Stimulated activated CD8-positive, alpha-beta memory T cell treated with anti-CD3 and anti-CD28 coated beads, Interleukin-4, amount 100 ng/mL, for 48 hours (primary cell): ENCODE measurements at places on chromosomes 2 and 18.

- DNase-seq: no peak
These were observed 24.1 kb downstream of the ACSL3 start for GRCh38 chr2:222884805-222885424.

GRCh38 chr2:65103013-65103715 lies 26.7 kb downstream of the RAB1A start:
- DNase-seq: no peak

DNA sequence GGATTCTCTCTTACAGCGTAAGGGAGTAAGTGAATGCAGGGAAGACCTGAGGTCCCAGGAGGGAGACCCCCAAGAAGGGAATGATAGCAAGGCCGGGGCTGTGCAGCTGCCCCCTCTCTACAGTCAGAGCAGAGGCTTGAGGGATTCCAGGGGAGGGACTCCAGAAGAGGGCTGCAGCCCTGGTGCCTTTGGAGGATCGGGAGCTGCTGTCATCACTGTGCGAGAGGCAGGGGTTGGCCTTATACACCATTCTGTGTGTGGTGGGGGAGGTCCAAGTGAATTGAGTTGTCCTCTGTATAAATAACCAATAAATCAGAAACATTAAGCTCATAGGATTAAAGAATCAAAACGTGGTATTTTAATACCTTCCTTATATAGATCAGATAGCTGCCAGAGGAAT lies 114.9 kb downstream of the GLI2 start:
- DNase-seq: no peak

- DNase-seq: no peak
These were observed 766.8 kb upstream of the FAM98A start for GRCh38 chr2:34365932-34366331.

- DNase-seq: no peak
These were observed 201.9 kb downstream of the CLIP4 start for GRCh38 chr2:29317077-29317517.

DNA sequence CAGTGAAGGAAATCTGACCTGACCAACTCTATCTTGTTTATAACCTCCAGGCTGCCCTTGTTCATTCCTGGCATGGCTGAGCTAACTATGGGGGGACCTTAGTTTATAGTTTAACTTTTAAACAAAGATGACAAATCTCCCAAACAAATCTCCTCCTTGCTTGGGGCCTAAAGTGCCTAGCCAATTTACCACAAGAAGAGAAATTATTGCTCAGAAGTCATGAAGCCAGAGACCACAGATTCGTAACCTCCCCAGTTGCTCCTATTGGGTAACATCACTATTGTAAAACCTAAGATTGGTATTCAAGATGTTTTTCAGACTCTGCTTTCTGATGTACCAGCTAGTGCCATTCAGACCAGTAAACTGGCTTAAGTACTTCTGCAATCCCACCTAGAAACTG lies 649.4 kb upstream of the SLC8A1 start:
- DNase-seq: no peak

GRCh38 chr2:180690611-180691010 lies 289.8 kb upstream of the UBE2E3 start:
- no peak for DNase-seq

GRCh38 chr18:50870138-50870845 lies 8.6 kb upstream of the ME2 start:
- no peak for DNase-seq

- no peak for DNase-seq
These were observed 122.9 kb downstream of the COPS8 start for GRCh38 chr2:237208373-237209260.

- no peak for DNase-seq
These were observed 704.9 kb downstream of the DCDC2C start for GRCh38 chr2:4408321-4408720.

GRCh38 chr2:24597181-24597870 lies 106.3 kb downstream of the NCOA1 start:
- DNase-seq: no peak

GRCh38 chr18:67023059-67023458 lies 419.2 kb upstream of the CDH19 start:
- no peak for DNase-seq

DNA sequence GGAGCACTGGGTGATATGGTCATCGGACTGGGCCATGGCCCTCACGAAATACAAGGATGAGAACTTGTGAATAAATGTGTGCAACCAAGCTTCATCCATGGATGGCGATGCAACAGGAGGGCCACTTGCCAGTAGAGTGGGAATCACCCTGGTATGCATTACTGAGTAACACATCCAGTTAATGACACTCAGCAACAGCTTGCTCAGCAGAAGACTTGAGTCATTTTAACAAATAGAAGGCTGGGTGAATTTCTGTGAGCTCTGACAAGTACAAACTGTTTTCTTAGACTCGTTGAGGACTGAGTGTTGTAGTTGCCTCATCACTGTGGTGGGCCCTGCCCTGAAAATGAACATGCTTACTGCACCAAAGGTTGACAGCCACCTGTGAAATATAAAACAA lies 221.6 kb downstream of the NCKAP5 start:
- DNase-seq: no peak

DNA sequence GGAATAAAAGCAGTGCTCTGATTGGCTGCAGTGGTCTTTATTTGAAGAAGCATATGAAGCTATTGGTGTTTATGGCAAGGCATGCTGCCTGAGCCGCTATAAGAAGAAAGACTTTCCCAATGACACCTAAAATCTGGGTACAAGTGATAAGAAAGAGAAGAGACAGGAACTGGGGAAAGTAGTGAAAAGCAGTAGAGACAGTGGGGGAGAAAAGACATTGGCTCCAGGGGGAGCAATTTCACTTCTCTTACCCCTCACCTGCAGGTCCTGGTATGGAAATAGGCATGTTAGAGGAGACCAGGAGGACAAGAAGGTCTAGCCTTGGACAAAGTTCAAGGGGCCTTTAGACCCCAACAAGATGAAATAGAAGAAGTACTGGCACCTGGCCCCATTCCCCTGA lies 47.1 kb downstream of the PLCL1 start:
- DNase-seq: no peak

GRCh38 chr2:216346781-216347180 lies 25.5 kb downstream of the MARCHF4 start:
- peak; percentile 34 for DNase-seq

- no peak for DNase-seq
These were observed 201.1 kb upstream of the FBXO11 start for GRCh38 chr2:48107326-48107925.

- DNase-seq: no peak
These were observed 50.9 kb downstream of the ADI1 start for GRCh38 chr2:3468296-3468988.

DNA sequence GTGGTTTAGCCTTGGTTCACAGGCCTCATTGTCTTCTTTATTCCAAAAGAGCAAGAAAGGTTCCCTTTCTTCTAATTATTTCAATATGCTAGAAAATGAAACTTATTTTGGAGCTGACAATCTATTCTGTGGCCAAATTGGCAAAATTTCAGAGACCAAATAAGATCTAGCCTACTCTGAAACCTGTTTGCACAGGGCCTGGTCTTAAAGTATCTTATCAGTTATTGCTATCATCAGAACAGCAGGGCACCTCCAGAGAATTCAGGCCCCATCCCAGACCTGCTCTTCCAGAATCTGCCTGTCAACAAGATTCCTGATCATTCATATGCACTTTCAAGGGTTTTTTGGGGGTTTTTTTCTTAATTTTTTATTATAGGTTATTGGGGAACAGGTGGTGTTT lies 198.7 kb downstream of the ANAPC1 start:
- no peak for DNase-seq

GRCh38 chr2:96847586-96847985 lies 3.8 kb upstream of the ANKRD23 start:
- no peak for DNase-seq

DNA sequence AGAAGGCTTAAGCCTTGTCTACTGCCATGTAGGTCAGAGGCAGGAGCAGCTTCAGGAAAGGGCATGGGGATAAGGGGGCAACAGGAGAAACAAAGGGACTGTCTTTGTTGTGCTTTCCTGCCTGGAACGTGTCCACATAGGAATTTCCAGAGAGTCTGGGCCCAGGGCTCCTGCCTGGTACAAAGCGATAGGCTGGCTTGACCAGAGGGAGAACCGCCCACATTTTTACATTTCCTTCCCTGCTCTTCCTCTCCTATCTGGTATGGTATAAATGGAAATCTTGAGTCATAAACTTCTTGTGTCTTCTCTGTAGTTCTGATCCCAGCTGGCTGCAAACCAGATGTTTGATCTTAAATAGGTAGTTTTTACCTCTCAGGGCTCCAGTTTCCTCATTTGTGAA lies 414.8 kb downstream of the HRH4 start:
- no peak for DNase-seq

- DNase-seq: no peak
These were observed 28.3 kb upstream of the SP3 start for GRCh38 chr2:173993459-173993858.

DNA sequence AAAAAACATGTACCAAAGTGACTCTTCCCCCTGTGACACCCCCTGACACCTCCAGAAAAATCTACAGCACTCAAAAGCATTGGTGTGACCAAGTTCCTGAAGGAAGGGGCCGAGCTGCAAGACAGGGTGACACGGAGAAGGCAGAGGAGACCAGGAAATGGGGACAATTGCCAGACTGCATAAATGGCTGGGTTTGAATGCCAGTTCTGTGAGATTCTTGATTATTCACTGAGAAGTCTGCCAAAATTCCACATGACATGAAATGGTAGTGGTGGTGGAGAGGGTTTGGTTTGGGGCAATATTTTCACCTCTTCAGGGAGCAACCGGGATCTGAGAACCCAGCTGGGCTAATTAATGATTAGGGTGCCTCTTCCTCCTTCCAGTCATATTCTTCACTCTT lies 178.5 kb downstream of the ARL4C start:
- DNase-seq: no peak

DNA sequence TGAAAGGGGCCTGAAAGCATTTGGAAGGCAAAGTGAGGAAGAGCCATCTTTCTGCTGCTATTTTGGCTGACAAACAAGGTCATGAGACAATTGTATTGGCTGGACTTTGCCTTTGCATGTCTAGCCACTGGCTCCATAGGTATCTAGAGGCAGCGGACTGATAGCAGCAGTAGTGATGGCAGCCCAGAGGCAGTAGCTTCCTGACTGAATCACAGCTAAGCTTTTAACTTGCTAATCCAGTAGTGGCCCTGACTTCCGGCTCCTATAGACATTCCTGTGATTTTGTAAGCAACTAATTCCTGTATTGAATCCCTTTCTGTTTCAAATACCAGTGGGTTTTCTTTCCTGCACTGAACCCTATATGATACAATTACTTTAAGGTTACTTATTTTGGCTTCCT lies 69.8 kb upstream of the PDE1A start:
- DNase-seq: no peak

DNA sequence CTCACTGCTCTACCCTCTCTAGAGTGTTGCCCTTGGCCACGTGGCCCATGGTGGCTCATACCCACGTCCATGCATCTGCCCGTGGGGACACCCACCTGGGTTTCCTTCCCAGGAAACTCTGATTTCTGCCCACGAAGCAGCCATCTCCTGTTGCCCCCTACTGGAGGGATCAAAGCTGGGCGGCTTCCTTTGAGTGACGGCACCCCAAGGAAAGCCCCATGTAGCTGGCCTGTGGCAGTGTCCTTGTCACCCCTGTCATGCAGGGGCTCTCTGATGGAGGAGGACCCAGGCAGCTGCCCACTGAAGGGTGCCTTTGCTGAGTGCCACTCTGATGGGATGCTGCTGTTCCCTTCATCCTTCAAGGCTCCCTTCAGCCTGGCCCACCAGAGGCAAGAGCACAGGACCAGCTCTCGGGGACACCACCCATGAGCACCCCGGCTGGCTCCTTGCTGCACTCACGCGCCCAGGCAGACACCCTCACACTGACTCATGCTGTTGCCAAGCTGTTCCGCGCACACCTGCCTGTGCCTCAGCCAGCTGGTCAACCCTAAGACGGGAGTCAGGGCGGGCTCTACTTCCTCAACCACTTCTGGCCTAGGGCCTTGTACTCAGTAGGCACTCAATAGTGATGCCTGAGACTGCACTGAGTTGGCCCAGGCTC lies 101.1 kb downstream of the CTIF start:
- DNase-seq: no peak

DNA sequence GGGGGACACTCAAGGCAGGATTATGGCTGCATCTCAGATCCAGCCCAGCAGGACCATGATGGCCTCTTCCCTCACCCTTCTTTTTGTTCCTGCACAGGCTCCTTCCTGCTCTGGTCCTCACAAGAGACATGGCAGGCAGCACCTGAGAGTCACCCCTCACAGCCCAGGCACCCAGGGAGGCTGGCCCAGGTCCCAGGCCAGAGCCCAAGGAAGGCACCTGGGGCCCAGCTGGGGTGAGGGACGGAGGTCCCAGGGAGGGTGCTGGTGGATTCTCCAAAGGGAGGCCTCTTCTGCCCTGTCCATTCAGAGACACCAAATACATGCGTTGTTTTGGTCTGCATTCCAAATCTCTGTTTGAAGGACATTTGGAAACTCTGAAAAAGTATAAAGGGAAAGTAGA lies 285.4 kb upstream of the HS6ST1 start:
- no peak for DNase-seq
